ENCODE measurements at places on chromosomes 4 and X. TPM values are rescaled to one million over a fixed set of nuclear protein-coding genes. Genes with fewer than 3 reads are reported as not detected.

Gene RASSF6
- total RNA-seq: 1.5 TPM

Gene NXF2
- not detected for total RNA-seq

DNA sequence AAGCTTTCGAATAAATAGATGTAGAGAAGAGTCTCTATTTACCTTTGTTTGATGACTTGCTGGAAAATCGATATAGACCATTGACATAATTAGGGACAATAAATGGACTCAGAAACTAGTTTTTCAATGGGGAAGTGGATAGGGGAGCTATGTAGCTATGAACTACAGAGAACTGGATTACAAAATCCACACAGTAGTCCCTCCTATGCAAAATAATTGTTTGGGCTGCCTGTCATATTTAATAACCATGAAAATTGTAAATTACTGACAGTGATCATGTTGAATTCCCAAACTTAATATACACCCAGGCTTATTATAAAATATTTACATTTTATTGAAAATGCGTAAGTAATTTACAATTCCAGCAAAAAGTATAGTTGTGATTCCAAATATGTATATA is 333.1 kb upstream of the FAM241A start:
- H3K4me3 ChIP-seq: no peak overlapping the region
- H3K36me3 ChIP-seq: peaks cover 4% of the 10 kb centered on the region
- peaks cover 21% of the 10 kb centered on the region for H3K4me1 ChIP-seq

DNA sequence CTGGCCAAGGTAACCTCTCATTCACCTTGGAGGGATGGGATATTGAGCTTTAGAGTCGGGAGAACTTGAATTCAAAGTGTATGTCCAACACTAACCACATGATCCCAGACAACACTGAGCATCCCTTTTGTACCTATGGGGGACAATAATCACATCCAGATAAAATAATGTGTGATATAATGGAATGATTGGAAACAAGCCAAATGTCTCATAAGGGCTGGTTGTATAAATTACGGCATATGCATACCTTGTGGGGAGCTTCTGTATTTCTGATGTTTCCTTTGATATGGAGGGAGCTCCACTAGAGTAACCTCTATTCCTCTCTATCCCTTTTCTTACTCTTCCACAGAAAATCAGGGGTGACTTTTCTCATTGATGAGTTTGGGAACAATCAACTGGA is 40.7 kb upstream of the LDB2 start:
- H3K4me3 ChIP-seq: no peak overlapping the region
- DNase-seq: no peak
- H3K4me1 ChIP-seq: no peaks in the 10 kb centered on the region
- H3K36me3 ChIP-seq: no peaks in the 10 kb centered on the region

GRCh38 chr4:8205241-8205707 is 6.2 kb downstream of the SH3TC1 start:
- H3K36me3 ChIP-seq: no peaks in the 10 kb centered on the region
- no peak overlapping the region for H3K27ac ChIP-seq
- peaks cover 65% of the 10 kb centered on the region for H3K4me1 ChIP-seq
- H3K27me3 ChIP-seq: no peaks in the 10 kb centered on the region
- H3K4me3 ChIP-seq: no peak overlapping the region

DNA sequence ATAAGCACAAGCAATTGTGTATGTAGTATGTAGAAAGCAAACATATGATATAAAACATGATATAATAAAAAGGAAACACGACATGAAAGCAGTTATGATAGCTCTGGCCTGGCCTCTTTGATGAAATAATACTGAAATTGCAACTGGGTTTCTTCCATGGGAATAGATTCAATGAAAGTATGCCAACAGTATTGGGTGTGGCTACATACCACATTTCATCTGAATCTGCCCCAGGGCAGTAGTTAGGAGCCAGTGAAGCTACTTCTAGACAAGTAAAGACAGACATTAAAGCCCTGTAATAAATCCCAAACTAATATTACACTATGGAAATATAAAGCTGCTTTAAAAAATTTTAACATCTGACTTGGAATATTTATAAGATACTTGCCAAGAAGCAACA is 207.3 kb downstream of the FBXW7 start:
- no peaks in the 10 kb centered on the region for H3K27me3 ChIP-seq
- DNase-seq: no peak
- H3K27ac ChIP-seq: peak overlapping the region; percentile 89

DNA sequence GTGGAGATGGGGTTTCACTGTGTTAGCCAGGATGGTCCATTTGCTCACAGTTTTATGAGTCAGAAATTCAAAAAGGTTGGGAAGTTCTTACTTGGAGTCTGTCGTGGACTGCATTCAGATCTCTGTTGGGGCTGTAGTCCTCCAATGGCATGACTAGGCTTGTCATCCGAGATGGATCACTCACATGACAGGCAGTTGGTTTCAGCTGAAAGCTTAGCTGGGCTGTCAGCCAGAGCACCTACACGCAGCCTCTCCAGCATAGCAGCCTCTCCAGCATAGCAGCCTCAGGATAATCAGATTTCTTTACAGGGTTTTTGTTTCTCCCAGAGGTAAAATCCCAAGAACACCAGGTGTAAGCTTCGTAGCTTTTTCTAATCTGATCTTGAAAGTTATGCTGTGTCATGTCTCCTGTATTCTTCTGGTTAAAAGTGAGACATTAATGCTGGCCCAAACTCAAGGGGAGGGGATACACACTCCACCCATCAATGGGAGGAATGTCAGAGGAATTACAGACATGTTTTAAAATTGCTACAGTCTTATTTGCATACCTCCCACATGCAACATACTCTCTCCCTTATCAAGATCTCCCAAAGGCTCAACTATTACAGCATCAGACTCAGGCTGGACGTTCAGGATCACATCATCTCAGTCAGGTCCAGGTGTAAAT is 31.6 kb upstream of the SOD3 start:
- no peaks in the 10 kb centered on the region for H3K36me3 ChIP-seq
- no peak for DNase-seq
- peak overlapping the region; percentile 83 for H3K27ac ChIP-seq
- peaks cover 12% of the 10 kb centered on the region for H3K4me1 ChIP-seq

DNA sequence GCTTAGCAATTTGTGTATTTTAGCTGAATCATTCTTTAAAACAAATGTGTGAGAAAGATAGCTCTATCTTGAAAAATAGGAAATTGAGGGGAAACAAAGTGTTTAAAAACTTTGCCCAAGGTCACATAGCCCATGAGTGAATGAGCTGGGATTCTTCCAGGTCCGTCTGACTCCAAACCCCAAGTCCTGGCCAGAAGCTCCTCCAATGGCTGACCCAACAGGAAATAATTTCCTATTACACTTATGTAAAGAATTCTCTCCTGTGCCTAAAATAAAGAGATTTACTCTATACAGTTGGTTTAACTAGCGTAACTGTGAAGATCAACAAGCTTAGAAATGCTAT is 287.6 kb downstream of the ARHGAP24 start:
- no peak for DNase-seq
- H3K27ac ChIP-seq: no peak overlapping the region
- H3K4me1 ChIP-seq: peaks cover 2% of the 10 kb centered on the region
- no peak overlapping the region for H3K4me3 ChIP-seq
- no peaks in the 10 kb centered on the region for H3K36me3 ChIP-seq

Gene H2BW2
- total RNA-seq: not detected

Gene GASK1B
- total RNA-seq: 29.1 TPM

Gene MAGEA8
- total RNA-seq: not detected

Gene LANCL3
- total RNA-seq: 0.13 TPM

Gene HSD17B13
- 0.16 TPM for total RNA-seq

GRCh38 chr4:52312722-52313121 is 261.6 kb downstream of the SPATA18 start:
- no peaks in the 10 kb centered on the region for H3K36me3 ChIP-seq
- H3K4me3 ChIP-seq: no peak overlapping the region
- no peak for DNase-seq
- peaks cover 16% of the 10 kb centered on the region for H3K4me1 ChIP-seq

DNA sequence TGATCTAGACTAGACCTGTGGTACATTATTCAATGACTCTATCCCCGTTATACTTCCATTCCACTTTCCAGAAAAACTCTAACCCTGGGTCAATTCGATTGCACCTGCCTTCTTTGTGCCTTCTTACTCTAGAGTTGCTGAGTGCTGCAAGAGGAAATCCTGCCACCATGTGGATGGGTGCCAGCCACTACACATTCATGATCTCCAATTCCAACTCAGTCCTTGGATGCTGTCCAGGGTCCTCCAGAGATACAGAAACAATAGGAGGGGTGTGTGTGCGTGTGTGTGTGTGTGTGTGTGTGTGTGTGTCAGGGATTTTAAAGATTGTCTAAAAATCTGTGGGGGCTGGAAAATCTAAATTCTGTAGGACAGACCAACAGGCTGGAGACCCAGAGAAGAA is 42.9 kb upstream of the INTS6L start:
- DNase-seq: peak; percentile 54
- no peak overlapping the region for H3K27ac ChIP-seq
- H3K4me1 ChIP-seq: no peaks in the 10 kb centered on the region
- no peak overlapping the region for H3K4me3 ChIP-seq
- no peaks in the 10 kb centered on the region for H3K36me3 ChIP-seq

DNA sequence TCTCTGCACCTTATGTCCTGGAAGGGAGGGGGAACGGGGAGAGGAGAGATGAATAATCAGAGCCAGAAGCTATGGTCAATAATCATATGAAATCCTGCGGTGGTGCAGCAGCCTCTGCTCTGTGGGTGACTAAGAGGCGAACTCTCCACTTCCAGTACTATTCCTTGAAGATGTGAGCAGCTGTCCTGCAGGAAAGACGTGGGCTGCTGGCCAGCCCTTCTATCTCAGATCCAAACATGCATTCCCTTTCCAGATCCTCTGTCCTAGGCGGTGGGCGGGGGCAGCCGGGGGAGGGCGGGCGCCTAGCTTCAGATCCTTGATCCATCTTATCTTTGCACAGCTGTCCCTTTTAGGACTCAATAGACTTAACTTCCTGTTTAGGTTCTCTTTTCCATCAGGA is 34.5 kb downstream of the SPINK2 start:
- no peaks in the 10 kb centered on the region for H3K27me3 ChIP-seq
- H3K4me3 ChIP-seq: no peak overlapping the region
- peaks cover 2% of the 10 kb centered on the region for H3K36me3 ChIP-seq
- peaks cover 13% of the 10 kb centered on the region for H3K4me1 ChIP-seq
- peak; percentile 42 for DNase-seq

GRCh38 chr4:82599336-82599735 is 37.5 kb upstream of the TMEM150C start:
- no peak overlapping the region for H3K4me3 ChIP-seq
- no peak for DNase-seq
- no peaks in the 10 kb centered on the region for H3K27me3 ChIP-seq
- H3K27ac ChIP-seq: no peak overlapping the region
- no peaks in the 10 kb centered on the region for H3K4me1 ChIP-seq

GRCh38 chr4:56689201-56689969 is 8.3 kb upstream of the HOPX start:
- no peak overlapping the region for H3K4me3 ChIP-seq
- no peak for DNase-seq
- H3K36me3 ChIP-seq: no peaks in the 10 kb centered on the region
- peaks cover 2% of the 10 kb centered on the region for H3K27me3 ChIP-seq

GRCh38 chr4:123298801-123299200 is 97.8 kb upstream of the SPRY1 start:
- H3K4me1 ChIP-seq: peaks cover 14% of the 10 kb centered on the region
- no peak for DNase-seq
- no peak overlapping the region for H3K27ac ChIP-seq
- H3K4me3 ChIP-seq: no peak overlapping the region
- H3K36me3 ChIP-seq: no peaks in the 10 kb centered on the region

Gene TNIP2
- 23.8 TPM for total RNA-seq

- no peaks in the 10 kb centered on the region for H3K36me3 ChIP-seq
- no peak for DNase-seq
- H3K4me1 ChIP-seq: no peaks in the 10 kb centered on the region
- H3K27ac ChIP-seq: no peak overlapping the region
- H3K4me3 ChIP-seq: no peak overlapping the region
- no peaks in the 10 kb centered on the region for H3K27me3 ChIP-seq
Measured at GRCh38 chr4:77636902-77637301, 31.3 kb downstream of the CXCL13 start.

Gene SULT1B1
- 0.34 TPM for total RNA-seq

Gene TLR10
- not detected for total RNA-seq

GRCh38 chr4:13705521-13706041 is 78.1 kb upstream of the BOD1L1 start:
- peaks cover 27% of the 10 kb centered on the region for H3K4me1 ChIP-seq
- no peaks in the 10 kb centered on the region for H3K27me3 ChIP-seq
- H3K36me3 ChIP-seq: no peaks in the 10 kb centered on the region
- no peak overlapping the region for H3K4me3 ChIP-seq

DNA sequence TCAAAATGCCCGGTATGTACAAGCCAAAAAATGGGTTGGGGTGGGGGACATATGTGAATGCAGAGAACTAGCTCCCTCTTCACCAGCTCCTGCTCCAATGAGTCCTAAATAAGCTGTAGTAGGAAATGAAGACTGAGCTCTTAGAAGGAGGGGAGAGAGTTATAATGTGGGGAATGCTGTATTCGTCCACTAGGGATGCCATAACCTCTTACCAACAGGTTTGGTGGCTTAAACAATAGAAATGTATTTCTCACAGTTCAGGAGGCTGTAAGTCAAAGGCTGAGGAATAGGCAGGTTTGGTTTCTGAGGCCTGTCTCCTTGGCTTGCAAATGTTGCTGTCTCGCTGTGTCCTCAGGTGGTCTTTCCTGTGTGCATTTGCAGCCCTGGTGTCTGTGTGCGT is 4.4 kb upstream of the INPP4B start:
- H3K36me3 ChIP-seq: no peaks in the 10 kb centered on the region
- no peak for DNase-seq
- H3K4me3 ChIP-seq: no peak overlapping the region
- peaks cover 3% of the 10 kb centered on the region for H3K4me1 ChIP-seq
- H3K27me3 ChIP-seq: peaks cover 9% of the 10 kb centered on the region

DNA sequence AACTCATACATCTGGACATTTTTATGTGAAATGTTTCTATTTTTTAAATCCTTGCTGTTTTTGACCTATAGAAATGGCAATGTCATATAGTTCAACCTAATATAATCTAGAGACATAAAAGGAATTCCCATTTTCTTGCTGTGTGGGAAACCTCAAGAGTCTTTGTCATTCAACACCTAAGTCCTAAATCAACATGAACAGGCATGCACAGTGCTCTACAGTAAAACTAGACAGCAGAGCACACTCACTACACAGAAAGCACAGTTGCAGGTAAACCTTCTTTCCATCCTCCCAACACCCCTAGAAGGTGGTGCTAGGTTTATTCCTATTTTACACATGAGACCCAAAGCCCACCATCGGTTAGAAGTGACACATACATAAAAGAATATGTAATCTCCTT is 79.1 kb upstream of the C1QTNF7 start:
- H3K27ac ChIP-seq: peak overlapping the region; percentile 63
- no peaks in the 10 kb centered on the region for H3K36me3 ChIP-seq
- peaks cover 6% of the 10 kb centered on the region for H3K27me3 ChIP-seq
- peaks cover 59% of the 10 kb centered on the region for H3K4me1 ChIP-seq
